ENCODE measurements at places on chromosomes 16 and 17. TPM values are rescaled to one million over a fixed set of nuclear protein-coding genes. Genes with fewer than 3 reads are reported as not detected.

Gene OTOA
- 0.60 TPM for polyA plus RNA-seq

- DNase-seq = no peak
Observed at GRCh38 chr17:82681547-82681946, 17.0 kb downstream of the RAB40B start.

GRCh38 chr17:77163001-77163400 is 22.2 kb downstream of the SEC14L1 start:
- DNase-seq = no peak

GRCh38 chr17:17420082-17420481 is 56.7 kb upstream of the MED9 start:
- DNase-seq = peak; percentile 65

DNA sequence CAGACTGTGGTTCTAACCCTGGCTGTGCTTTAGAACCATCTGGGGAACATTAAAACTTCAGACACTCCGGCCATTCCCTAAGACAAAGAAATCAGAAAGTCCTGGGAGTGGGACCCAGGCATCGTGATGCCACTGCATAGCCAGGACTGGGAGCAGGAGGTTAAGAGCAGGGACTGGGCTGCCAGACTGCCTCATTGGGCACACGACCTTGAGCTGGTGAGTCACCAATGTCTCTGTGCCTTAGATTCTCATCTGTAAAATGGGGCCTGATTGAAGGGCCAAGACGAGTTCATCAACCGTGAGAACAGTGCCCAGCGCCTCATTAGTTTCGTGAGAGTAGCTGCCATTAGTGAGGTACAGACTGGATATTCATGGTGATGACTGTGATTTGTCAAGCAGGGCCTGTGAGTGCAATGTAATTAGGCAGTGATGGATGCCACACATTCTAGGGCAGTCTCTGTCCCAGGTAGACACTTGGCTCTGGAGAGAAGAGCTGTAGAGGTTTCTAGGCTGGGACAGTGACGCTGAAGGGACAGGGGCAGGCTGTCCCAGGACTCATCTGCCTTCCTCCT is 196.8 kb downstream of the NTN1 start:
- no peak for DNase-seq

DNA sequence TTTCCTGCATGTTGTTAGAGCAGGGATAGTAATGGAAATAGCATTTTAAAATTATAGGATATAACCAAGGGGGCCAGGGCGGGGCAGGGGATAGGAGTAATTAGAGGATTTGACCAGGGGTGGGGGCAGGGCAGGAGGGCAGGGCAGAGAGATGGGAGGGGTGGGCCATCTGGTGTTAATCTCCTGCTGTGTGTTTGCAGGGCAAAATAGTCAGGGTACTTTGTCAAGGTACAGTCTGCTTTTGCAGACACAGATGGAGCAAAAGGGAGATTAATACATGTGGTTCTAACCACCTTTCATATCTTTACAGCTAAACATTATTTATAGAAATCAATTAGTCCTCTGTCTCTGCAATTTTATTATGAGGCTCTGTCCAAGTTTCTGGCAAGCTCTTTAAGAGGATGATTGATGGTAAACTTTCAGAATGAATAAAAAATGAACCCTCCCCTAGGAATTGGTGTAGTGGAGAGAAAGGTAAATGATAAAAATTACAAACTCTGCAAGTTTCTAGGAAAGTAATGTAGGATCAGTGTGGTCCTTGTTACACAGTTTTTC is 6.6 kb downstream of the ANKFN1 start:
- no peak for DNase-seq

Gene ACAP1
- polyA plus RNA-seq = 1.4 TPM

Gene SEC14L5
- under 0.01 TPM for polyA plus RNA-seq

Gene SEPTIN12
- polyA plus RNA-seq = not detected
